GM03348 (cell line): ENCODE measurements at places on chromosomes 4 and X.

DNA sequence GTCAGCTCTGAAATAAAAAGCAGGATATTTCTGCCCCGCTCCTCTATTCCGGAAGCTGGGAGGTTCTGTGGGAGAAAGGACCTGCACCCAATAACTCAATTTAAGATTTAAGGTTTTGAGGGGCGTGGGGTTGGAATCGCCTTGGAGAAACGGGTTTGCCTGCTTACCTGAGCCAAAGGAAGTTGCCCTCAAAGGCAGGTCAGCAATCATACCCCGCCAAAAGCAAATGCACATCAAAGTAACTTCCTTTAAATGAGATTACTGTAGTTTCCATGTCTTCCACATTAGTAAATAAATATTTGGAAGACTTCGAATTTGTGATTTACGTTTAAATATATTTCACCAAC lies 978 bp upstream of the HS3ST1 start:
- DNase-seq = no peak

- DNase-seq = peak; percentile 52
Measured at GRCh38 chr4:74189331-74190043, 31.6 kb downstream of the MTHFD2L start.

GRCh38 chrX:120795301-120795700 lies 80.4 kb downstream of the CT47B1 start:
- DNase-seq = peak; percentile 7

- DNase-seq = no peak
Measured at GRCh38 chr4:16853640-16854039, 44.8 kb downstream of the LDB2 start.

- DNase-seq = no peak
Measured at GRCh38 chr4:26253968-26254367, 66.8 kb upstream of the RBPJ start.

DNA sequence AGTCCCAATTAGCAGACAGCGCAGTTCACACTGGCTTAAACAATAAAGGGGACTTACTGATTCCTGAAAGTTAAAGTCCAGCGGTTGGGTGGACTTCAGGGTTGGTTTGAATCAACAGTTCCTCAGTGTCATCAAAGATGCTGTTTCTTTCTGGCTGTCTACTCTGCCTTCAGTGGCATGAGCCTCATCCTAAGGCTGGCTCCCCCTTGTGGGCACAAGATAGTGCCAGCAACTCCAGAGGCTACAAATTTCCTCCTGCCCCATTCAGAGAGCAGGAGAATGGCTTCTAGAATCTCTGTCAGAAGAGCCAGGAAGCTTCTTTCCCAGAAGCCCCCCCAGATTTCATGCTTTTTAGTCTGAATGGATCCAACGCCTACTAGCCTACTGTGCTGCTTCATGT lies 82.4 kb upstream of the MTM1 start:
- DNase-seq = peak; percentile 41

- DNase-seq = no peak
Measured at GRCh38 chr4:32519060-32519459, 1798.9 kb downstream of the PCDH7 start.

- DNase-seq = no peak
Measured at GRCh38 chrX:4971646-4972045, 1257.0 kb downstream of the NLGN4X start.

DNA sequence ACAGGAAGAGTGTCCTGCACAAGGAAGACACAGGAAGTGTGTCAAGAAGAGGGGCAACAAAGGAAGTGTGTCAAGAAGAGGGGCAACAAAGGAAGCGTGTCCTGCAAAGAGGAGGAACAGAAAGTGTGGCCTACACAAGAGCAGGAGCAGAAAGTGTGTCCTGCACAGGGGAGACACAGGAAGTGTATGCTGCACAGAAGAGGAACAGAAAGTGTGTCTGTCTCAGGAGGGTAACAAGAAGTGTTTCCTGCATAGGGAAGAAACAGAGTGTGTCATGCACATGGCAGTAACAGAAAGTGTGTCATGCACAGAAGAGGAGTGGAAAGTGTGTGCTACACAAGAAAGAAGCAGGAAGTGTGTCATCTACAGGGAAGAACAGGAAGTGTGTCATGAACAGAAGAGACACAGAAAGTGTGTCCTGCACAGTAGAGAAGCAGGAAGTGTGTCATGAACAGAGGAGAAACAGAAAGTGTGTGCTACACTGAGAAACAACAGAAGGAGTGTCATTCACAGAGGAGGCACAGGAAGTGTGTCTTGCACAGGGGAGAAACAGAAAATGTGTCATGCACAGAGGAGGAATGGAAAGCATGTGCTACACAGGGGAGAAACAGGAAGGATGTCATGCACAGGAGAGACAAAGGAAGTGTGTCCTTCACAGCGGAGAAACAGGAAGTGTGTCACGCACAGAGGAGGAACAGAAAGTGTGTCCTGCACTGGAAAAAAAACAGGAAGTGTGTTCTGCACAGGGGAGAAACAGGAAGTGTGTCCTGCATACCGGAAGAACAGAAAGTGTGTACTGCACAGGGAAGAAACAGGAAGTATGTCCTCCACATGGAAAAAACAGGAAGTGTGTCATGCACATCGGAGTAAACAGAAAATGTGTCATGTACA lies 526.4 kb upstream of the PRKX start:
- no peak for DNase-seq

DNA sequence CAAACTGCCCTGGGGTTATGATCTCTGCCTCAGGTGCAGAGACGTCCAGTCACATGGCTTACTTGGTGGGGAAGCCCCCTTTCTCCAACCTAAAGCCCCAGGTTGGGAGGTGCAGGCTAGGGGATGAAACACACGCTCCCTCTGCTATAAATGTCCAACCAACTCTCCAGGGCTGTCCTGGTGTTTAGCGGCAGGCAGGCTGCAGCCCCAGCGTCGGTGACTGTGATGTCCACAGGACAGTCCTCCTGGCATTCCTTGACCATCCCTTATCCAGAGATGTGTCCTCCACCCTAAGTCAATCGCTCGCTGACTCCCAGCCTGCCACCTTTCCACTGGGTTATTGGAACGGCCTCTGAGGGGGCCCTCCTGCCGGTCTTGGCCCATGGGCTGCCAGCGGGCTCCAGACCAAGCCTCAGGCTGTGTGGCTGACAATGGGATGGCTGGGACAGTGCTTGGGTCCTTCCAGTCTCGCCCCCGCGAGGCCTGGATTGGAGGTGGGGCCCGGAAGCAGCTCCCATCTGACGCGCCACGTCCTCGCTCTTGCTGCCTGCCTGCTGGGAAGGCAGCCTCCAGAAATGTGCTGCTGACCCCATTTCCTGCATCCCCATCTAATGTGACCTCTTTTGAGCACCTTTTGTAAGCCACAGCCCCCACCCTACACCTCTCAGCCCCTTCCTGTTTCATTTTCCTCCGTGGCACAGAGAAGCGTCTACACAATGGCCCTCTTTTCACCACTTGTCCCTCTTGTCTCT lies 60.8 kb upstream of the ADRA2C start:
- DNase-seq = no peak

DNA sequence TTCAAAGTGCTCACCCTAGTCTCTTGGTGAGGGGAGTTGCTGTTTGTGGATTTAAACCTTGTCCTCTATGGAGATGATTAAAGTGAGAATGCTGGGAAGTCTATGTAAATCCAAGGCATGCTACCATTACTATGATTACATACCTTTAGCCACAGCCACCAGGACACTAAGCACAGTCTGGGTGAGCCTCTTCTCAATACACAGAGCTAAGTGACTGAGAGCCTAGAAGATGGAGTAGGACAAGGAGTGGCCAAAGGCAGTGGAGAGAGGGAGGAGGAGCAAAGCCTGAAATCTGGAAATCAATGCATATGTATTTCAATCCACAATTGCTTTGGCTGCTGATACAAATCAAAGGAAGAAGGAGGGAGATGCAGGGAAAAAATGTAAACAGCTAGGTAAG lies 12.7 kb upstream of the TSPAN5 start:
- DNase-seq = no peak

DNA sequence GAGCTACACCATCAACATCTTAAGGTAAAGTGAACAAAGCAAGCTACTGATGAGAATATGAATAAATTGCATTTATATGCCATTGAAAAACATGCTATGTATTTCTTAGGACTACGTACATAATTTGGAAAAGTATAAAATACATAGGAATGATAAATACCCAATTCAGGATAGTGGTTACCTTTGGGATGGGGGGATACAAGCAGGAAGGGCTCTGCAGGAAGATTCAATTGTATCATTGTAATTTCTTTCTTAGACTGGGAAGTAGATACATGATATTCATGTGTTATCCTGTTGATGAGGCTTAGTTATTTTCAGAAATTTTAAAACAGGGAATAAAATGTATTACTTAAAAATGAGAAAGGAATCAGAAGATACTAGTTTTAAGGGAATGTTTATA lies 43.4 kb downstream of the TRAPPC11 start:
- no peak for DNase-seq

DNA sequence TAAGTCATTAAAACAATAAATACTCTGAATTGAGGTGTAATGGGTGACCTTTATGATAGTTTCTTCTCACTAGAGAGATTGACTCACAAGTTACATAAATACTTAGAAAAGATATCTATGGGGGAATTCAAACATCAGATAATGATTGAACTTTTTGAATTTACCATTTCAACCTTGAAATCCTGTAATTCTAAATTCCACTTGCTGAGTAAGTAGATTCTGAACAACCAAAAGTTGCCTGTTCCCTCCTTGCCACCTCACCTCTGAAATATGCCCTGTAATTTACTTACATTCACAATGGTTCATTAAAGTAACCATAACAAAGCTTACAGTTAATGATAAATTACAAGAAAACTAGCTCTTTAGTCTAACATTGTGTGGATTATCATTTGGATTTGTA lies 43.3 kb upstream of the SLC39A8 start:
- DNase-seq = no peak

DNA sequence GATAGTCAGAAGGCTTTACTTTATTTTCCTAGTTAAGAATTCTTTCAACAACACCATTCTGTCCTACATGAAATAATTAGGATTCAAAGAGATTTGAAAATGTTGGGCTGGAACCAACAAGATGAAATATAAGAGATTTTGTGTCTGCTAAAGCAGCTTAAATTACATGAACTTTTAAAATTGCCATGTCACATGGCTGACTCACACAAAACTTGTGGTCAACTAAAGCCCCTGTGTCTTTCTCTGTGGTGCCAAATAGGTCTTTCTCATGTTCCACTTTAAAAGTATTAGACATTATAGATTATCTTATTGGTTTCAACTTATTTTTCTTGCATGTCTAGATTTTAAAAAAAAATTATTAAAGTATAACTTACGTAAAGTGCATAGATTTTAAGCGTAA lies 60.8 kb upstream of the FHL1 start:
- DNase-seq = no peak
